ENCODE measurements at places on chromosomes 7 and 10.

DNA sequence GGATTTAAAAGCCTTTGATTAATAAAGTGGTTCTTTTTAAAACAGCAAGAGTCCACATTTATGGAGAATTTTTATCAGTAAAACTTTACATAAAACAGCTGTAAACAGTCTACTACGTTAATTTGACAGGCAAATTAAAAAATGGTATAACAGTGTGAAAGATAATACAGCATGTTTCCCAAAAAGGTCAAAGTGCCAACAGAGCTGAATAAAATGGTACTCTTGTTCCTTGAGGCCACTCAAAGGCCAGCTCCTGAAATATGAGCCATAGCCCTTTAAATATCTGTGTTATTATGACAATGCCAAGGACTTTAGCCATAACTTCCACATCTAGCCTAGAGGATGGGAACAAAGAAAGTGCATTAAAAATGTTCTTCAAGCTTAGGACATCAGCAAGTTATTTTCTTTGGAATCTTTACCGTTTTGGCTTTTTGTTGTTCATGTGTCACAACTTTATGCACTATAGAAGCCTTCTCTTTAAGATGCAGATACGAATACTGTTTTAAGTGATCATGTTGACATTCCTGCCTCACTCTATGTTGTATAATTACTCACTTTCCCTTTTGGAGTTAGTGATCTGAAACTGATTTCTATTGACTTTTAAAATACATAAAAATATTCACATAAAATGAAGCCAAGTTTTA is 165.6 kb downstream of the RNLS start:
- DNase-seq: no peak

- no peak for DNase-seq
Measured at GRCh38 chr7:11707606-11708193, 124.3 kb downstream of the THSD7A start.

DNA sequence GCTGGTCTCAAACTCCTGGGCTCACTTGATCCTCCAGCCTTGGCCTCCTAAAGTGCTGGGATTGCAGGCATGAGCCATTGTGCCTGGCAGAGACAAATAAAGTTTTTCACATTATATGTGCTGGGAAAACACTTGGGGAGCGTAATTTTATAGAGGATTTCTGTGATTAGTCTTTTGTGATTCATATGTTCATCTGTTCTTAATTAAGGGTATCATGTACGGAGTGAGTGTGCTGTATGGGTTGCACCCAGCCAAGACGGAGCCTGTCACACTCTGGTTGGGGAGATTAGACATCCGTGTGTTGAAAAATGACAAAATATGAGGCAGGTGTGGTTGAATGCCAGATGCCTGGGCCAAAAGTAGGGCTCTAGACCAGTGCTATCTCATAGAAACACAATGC is 10.3 kb downstream of the ADRB1 start:
- no peak for DNase-seq

GRCh38 chr10:95353123-95353522 is 62.3 kb upstream of the PDLIM1 start:
- DNase-seq: no peak

GRCh38 chr7:910441-910861 is 34.1 kb downstream of the GET4 start:
- no peak for DNase-seq
